Activated CD4-positive, alpha-beta T cell treated with anti-CD3 and anti-CD28 coated beads for 24 hours (primary cell): ENCODE measurements at places on chromosomes 7 and 10.

- DNase-seq = no peak
Observed at GRCh38 chr7:2650451-2650850, 18.7 kb downstream of the TTYH3 start.

GRCh38 chr7:23067271-23067670 lies 38.3 kb upstream of the KLHL7 start:
- no peak for DNase-seq

GRCh38 chr7:48158404-48158803 lies 12.9 kb upstream of the ABCA13 start:
- no peak for DNase-seq

DNA sequence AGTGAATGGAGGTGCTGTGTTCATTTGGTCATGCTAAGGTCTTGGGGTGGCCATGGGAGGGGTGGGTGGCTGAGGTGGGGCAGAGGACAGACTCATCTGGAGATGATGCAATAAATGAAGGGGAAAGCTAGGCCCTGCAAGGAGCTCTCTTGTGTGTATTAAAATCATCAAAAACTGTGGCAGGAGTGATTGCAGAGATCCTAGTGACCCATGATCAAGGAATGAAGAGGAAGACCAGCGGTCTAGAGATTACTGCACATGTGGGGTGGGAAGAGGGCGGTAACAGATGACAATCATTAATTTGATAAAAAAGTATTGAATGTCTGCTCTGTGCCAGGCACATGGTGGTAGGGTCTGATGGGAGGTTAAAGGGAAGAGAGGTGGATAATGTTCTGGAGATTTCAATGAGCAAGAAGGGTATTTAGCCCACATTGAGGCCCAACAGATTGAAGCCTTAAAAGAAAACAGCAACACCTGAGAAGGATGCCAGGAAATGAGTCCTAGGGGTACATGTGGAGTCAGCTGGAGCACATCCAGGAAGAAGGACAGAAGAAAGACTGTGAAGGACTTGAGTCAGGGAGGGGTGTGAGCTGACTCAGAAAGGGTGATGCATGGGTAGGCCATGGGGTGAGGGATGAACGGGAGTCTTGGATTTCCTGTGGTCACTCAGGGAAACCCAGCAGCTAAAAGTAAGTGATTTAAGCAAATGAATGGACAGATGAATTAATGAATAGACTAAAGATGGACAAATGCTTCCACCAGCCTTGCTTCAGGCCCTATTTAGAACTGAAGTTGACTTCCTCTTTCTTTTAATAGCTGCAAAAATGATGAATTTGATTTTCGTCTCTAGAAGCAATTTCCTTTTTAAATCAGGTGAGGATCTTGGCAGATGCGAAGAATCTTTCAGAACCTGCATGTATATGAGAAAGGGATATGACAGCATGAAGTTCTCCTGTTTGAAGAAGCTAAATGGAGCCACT lies 83.1 kb upstream of the IGFBP3 start:
- no peak for DNase-seq

- DNase-seq = no peak
Observed at GRCh38 chr10:130341356-130341755, 205.2 kb downstream of the GLRX3 start.

GRCh38 chr7:101021703-101022102 lies 1.8 kb downstream of the MUC17 start:
- DNase-seq = no peak

GRCh38 chr10:75187961-75188426 lies 22.6 kb upstream of the VDAC2 start:
- peak; percentile 28 for DNase-seq

DNA sequence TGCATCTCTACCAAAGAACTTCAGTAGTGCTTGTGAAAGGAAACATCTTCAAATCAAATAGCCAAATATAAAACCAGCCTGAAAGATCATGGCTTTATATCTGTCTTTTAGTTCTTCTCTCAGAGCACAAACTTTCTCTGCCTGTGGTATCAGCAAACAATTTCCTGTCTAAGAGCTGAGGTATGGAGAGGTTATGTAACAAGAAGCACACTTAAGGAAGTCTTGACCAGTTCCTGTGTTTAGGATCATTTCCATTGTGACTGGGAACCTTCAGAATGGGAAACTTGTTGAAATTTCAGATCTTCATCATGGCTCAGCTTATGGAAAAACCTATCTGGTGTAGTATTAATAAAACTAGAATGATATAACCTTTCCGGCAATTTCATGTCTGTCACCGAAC lies 148.8 kb downstream of the MBL2 start:
- DNase-seq = no peak

- no peak for DNase-seq
Observed at GRCh38 chr7:93119191-93119905, 1.6 kb upstream of the SAMD9 start.

DNA sequence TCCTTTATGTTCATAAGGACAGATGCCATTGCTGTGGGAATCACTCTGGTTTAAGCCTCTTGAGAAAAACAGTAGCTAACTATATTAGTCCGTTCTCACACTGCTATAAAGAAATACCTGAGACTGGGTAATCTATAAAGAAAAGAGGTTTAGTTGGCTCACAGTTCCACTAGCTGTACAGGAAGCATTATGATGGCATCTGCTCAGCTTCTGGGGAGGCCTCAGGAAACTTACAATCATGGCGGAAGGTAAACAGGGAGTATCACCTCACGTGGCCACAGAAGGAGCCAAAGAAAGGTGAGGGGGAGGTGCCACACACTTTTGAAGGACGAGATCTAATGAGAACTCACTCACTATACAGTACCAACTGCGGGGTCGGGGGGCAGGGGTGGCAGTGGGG lies 2.9 kb upstream of the CAV2 start:
- DNase-seq = no peak

DNA sequence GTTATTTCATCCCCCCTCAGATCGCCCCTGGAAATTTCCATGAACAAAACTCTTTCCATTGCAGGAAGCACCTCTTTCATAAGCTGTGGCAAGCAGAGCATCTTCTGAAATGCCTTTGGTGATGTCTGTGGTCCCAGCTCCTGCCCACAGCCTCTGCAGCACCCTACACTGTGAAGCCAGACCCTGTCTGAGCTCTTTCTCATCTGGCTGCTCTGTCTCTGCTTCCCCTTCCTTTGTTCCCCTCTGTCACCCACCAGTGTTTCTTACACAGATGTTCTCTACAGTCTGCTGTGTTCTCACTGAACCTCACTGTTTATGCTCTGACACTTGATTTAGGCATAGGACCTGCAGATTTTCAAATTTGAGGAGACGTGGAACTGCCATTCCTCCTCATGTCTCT lies 1.9 kb upstream of the TAS2R39 start:
- no peak for DNase-seq

- DNase-seq = no peak
Observed at GRCh38 chr7:24038993-24039392, 245.0 kb upstream of the NPY start.

- no peak for DNase-seq
Observed at GRCh38 chr7:142319970-142320369, 62.1 kb upstream of the PRSS58 start.

DNA sequence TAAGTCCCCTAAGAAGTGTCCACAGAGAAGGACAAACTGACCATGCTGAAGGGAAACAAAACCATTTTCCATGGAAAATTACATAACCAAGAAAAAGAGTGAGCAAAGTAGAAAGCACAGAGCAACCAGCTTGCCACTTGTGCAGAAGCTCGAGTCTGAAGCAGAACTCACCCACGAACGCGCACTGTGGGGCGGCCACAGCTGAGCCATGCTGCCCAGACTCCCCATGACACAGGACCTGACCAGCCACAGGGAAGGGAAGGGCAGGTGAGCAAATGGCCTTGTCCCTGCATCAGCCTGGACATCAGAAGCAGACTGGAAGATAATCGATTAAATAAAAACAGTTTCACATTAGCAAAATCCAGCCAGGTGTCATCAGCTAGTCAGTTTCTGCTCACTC lies 95.7 kb downstream of the TCERG1L start:
- DNase-seq = no peak

DNA sequence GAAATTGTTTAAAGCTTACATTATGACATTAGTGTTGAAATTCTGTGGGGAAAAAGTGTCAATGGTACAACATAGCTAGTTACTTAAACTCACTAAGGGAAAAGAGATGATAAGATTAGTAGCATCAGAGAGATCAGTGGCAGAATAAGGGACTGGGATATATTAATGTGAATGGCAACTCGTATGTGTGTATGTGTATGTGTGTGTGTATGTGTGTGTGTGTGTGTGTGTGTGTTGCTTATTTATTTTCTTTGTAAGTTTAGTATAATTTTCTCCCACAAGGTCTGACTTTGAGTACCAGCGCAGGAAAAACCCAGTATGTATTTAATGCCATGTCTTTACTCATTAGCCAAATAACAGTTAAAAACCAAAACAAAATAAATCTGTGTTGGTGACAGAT lies 256.1 kb downstream of the ARHGAP21 start:
- DNase-seq = no peak

DNA sequence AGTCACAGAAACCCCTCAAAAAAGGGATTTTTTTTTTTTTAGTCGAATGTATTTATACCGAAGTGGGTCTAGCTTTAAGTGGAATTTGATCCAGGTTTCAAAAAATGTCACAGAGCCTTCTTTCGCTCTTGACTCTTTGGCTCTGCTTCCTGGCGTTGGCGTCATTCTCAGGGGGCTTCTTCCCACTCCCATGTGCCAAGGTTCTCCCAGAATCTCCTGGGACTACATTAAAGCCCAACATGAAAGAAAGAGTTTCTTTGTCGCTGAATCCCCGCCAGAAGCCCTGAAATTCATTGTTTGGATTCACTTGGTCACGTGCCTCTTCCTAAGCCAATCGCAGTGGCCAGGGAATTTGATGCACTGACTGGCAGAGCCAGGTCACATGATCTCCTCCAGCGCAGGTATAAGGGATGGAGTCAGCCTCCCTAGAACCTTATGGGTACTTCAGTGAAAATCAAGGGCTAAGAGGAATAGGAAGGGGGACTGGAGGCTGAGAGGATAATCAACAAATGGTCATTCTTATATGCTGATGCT lies 101.2 kb downstream of the RPS24 start:
- DNase-seq = no peak

DNA sequence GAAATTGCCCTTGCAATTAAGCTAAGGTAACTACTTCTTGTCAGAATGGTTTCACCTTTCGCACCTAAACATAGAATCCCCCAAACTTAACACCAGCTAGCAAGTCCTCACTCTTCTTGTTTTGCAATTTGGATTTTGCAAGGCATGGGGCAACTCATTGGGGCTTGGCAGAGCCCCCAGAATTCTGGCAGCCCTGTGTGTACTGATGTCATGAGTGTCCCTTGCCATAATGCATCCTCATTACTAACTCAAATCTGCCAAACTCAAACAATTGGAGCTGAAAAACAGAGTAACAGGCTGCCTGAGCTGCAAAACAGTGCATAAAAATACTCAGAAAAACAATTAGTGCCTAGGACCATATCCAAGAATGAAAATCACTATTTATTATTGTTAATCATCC lies 7.9 kb upstream of the XPNPEP1 start:
- DNase-seq = no peak
